ENCODE measurements at places on chromosomes 4 and X. TPM values are rescaled to one million over a fixed set of nuclear protein-coding genes. Genes with fewer than 3 reads are reported as not detected.

C4orf54 gene
- 23.6 TPM for total RNA-seq

CT45A3 gene
- total RNA-seq, result not detected

ADH1B gene
- total RNA-seq, result 477 TPM

LDB2 gene
- 64.4 TPM for total RNA-seq

NWD2 gene
- total RNA-seq, result 0.08 TPM

SLC39A8 gene
- total RNA-seq, result 143 TPM

TMEM192 gene
- total RNA-seq, result 14.6 TPM

UCHL1 gene
- total RNA-seq, result 36.8 TPM

SPIN2A gene
- total RNA-seq, result 0.12 TPM

SRPX2 gene
- 14.9 TPM for total RNA-seq

TRIM60 gene
- not detected for total RNA-seq

AFAP1 gene
- 27.2 TPM for total RNA-seq

GAGE12E gene
- total RNA-seq, result not detected
